ENCODE measurements at places on chromosomes 11 and 22.

DNA sequence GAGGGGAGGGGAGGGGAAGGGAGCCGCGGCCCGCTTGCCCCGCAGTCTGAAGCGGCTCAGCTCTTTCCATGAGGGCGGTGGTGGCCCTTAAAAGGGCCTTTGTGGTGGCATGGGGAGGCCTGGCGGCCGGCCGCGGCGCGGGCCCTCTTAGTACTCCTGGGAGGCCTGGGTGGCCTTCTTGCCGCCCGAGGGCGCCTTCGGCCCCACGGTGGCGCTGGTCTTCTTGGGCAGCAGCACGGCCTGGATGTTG is 6.9 kb downstream of the DPAGT1 start:
- DNase-seq: peak; percentile 75

- no peak for DNase-seq
Observed at GRCh38 chr11:9038541-9038940, 34.7 kb upstream of the NRIP3 start.

- no peak for DNase-seq
Observed at GRCh38 chr11:89220684-89221339, 43.1 kb downstream of the TYR start.

DNA sequence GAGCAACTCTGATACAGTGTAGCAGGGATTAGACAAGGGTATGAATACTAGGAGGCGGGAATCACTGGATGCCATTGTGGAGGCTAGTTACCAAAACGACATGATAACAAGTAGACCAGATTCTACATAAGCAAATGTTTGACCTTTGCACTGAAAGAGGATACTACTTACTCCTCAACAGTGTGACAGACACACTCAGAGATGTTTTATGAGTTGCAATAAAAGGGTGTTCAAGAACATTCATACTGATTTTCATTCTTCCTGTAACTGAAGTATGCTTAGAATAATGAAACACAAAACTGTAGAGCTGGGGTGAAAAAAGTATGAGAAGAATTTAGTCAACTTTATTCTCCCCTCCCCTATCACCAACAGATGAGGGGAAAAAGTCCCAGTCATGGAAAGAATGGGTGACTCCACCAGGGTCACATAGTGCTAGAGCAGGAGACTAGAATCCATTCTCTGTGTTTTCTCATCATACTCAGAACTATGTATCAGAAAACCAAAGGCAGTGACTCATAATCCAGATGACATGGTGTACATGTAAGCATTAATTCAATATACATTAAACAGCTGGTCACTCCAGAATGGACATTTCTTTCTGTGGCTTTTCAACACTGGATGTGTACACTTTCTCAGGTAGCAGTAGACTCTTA is 32.8 kb downstream of the ARHGAP20 start:
- peak; percentile 55 for DNase-seq

DNA sequence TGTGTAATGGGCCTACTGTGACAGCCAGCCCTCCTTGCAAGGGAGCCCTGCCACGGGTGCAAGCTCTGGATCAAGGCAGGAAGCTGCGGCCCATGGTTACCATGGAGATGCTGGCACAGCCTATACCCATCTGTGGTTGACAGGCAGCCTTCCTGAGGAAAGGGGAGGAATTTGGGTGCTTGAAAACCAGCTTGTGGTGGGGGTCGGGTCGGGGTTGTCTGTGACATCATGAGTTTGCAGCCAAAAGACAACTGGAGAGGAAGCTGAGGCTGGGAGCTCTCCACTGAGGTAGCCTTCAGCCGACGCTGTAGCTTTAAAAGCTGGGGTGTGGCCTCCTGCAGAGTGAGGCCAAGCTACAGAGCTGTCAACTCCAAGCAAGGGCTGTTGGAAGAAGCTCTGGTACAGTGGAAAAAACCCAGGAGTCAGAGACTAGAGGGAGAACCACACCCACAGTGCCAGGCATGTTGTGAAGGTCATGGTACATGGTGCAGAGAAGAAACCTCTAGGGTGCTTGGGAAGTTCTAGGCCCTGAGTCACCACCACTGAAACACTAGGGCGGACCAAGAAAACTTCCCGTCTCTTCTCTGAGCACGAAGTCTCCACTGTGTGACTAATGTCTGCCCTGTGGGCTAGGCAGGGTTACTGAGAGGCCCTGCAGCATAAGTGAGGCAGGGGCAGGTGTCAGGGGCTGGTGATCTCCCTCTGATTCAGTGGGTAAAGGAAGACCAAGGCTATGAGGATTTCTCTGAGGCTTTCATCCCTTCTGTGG is 10.8 kb upstream of the LDHA start:
- DNase-seq: peak; percentile 98

- DNase-seq: no peak
Observed at GRCh38 chr11:66111158-66111557, 41.1 kb downstream of the PACS1 start.

- DNase-seq: no peak
Observed at GRCh38 chr11:80831374-80831773, 1390.5 kb upstream of the TENM4 start.

DNA sequence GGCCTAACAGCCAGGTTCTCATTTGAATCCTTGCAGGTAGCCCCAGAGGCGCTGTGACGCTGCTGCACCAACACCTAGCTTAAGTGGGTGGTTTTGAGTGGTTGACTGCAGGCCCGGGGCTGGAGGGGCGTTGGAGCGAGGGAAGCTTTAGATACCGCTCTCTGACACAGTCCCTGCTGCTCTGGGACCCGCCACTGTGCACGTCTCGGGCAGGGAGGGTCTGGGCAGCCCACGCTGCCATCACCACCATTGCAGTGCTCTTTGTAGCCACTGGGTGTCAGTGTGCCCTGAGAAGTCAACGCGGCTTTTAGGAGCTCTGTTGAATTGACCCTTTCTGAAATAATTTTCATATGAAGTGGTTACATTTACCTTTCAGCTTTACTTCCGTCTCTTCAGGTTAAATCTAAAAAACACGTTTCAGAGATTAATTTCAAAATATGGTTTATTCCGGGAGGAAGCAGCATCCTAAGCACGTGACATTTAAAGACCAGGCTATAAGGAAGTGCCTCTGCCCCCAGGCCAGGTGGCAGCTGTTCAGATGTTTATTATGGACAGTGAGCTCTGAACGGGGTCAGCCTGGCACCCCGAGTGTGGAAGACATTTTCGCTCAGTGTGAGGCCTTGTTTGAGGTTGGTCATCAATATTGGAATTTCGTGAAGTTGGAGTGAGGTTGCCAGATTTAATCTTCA is 30.9 kb upstream of the PARVB start:
- DNase-seq: peak; percentile 64

DNA sequence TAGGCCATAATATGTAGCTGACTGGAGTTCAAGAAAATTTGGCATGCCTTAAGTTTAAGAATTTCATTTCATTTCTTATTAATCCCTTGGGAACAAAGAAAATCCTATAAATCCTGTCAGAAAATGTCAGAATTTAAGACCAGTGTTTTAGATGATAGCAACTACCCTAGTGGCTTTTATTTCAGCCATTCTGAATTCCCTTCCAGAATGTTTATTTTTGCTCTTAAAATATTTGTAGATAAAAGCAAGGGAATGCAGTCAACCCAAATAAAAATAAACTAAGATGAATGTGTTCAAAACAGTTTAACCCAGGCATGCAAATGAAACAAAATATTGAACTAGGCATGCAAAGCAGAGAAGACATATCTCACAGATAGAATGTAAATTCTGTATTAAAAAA is 356.9 kb upstream of the LRRC4C start:
- no peak for DNase-seq

- DNase-seq: no peak
Observed at GRCh38 chr11:44290208-44290607, 19.7 kb downstream of the ALX4 start.

DNA sequence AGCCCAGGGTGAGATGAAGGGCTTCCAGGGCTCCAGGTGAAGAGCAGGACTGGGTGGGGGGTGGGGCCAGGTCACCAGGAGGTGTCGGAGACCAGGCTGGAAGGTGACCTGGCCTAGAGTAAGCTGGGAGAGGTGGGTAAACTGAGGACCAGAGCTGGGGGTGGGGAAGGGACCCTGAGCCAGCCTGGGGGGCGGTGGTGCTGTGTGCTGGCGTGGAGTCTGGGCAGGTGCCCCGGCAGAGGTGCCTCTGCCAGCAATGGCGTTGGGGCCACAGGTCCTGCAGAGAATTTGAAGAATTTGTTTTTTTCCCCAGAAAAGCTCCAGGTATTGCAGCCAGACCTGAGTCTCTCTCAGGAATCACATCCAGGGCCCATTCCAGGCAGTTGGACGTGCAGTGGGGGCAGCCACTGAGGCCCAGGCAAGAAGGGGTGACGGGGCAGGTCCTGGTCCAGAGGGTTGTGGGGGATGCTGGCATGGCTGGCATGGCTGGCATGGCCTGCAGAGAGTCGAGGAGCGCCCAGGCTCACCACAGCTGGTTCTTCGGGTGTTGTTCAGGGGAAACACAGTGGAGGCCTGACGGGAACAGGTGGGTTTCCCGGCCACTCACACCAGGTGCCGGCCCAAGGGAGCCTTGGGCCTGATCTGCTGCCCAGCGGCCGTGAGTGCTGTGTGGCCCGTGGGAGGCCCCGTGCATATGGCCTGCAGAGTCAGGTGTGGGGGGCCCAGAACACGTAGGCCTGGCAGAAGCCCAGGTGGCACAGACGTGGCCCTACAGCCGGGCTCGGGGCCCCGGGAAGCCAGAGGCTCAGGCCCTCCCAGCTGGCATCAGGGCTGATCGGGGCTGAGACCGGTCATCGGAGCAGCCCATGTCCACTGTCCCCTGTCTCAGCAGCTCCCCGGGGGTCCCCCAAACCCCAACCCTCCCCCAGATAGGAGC is 6.4 kb upstream of the MUC6 start:
- DNase-seq: no peak

Data from fibroblast of mammary gland (primary cell).